Renal pelvis (tissue), 12 donors: ENCODE measurements at places on chromosomes 12 and 14. TPM values are rescaled to one million over a fixed set of nuclear protein-coding genes. Genes with fewer than 3 reads are reported as not detected.

The SLCO1B1 gene
- not detected for polyA plus RNA-seq

GRCh38 chr12:50058743-50059312 is 1.4 kb downstream of the ASIC1 start:
- DNase-seq, result no peak

DNA sequence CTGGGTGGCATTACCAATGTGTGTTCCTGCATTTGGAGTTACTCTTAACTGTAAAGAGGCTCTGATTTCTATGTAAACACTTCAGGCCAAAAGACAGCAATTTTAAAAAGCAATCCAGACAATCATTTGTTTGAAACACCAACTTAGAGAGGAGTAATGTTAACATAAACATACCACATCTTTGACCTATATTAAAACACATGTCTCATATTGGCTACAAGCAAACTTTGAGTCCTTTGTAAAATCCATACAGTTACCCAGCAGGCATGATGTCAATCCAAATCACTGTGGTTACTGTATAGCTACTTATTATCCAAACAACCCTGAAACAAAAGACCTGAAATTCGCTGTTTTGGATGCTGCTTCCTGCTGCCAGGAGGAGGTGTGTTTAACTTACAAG is 7.5 kb upstream of the G2E3 start:
- no peak for DNase-seq

GRCh38 chr12:38878333-38878705 is 27.1 kb downstream of the CPNE8 start:
- DNase-seq, result no peak

- no peak for DNase-seq
Observed at GRCh38 chr12:127035011-127035879, 1231.7 kb upstream of the TMEM132C start.
